ENCODE measurements at places on chromosomes 12 and 14.

DNA sequence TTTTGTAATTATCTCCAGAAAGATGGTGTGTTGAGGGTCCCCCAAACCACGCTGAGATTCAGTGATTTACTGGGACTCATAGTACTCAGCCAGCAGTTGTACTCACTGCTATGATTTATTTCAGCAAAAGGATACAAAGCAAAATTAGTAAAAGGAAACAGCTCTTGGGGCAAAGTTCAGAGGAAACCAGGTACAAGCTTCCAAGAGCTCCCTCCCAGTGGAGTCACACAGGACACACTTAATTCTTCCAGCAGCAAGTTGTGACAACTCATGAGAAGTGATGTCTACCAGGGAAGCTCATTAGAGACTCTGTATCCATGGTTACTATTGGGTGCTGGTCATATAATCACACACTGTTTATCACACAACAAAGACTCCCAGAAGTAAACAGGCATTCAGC, 38.7 kb downstream of the TTC8 start:
- no peak for DNase-seq

- DNase-seq: no peak
Measured at GRCh38 chr12:103975368-103975767, 9.7 kb downstream of the TDG start.

DNA sequence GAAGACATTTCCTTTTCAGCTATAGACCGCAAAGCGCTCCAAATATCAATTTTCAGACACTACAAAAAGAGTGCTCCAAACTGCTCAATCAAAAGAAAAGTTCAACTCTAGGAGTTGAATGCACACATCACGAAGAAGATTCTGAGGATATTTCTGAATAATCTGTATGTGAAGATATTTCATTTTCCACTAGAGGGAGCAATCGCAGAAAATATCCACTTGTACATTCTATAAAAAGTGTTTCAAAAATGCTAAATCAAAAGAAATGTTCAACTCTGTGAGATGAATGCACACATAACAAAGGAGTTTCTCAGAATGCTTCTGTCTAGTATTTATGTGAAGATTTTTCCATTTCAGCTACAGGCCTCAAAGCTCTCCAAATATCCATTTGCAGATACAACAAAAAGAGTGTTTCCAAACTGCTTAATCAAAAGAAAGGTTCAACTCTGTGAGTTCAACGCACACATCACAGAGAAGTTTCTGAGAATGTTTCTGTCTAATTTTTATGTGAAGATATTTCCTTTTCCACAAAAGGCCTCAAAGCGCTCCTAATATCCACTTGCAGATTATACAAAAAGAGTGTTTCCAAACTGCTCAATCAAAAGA, 643.8 kb upstream of the ALG10B start:
- DNase-seq: no peak

GRCh38 chr12:13177373-13177772, 19.2 kb upstream of the EMP1 start:
- DNase-seq: no peak

GRCh38 chr14:106875503-106875902, 1349.1 kb downstream of the TMEM121 start:
- no peak for DNase-seq

GRCh38 chr12:100215209-100215608, 14.6 kb downstream of the ACTR6 start:
- no peak for DNase-seq

DNA sequence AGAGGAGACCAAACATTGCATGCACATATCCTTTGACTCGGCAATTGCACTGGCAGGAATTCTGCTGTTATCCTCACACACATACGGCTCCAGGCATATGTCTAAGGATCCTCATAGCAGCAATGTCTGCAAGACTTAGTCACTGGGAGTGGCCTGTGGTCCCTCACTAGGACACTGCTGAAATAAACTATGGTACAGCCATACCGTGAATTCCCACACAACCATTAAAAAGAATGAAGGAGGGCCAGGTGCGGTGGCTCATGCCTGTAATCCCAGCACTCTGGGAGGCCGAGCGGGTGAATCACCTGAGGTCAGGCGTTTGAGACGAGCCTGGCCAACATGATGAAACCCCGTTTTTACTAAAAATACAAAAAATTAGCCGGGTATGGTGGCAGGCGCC, 105.1 kb downstream of the ZFP36L1 start:
- DNase-seq: peak; percentile 79

- DNase-seq: no peak
Measured at GRCh38 chr12:123743002-123743401, 19.1 kb upstream of the DNAH10 start.

Measured in SJSA1 (cell line).